ENCODE measurements at places on chromosomes 4 and X.
A peak's percentile ranks its signal among the peaks of the same experiment; 100 is the strongest.

DNA sequence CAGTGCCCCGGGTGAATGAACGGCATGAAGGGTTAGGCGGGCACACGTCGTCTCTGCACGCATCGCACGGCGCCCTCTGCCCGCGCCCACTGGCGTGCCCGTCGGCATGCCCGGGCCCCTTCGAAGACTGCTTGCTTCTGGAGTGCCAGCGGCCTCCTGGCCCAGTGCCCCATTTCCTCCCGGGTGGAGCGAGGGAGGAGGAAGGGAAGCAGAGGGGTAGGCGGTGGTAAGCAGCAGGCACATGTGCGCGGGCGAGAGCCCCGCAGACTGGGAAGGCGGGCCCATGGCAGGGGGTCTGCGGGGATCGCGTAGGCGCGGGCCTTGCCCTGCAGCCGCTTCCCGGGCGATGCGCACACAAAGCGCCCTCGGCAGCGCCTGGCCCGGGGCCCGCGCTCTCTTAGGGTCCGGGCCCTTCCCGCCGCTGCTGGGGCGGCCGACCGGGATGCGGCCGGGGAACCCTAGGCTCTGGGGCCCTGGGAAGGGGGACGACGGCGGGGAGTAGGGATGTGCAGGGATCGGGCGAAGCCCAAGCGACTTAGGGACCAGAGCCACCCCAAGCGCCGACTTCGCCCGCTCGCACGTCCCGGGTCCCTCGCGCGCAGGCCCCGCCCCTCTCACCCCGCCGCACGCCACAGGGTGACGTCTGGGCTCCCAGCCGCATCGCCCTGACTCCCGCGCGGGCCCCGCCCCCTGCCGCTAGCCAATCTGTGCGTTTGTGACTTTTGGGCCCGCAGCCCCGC, 866 bp upstream of the EMD start:
- DNase-seq, result peak; percentile 42

DNA sequence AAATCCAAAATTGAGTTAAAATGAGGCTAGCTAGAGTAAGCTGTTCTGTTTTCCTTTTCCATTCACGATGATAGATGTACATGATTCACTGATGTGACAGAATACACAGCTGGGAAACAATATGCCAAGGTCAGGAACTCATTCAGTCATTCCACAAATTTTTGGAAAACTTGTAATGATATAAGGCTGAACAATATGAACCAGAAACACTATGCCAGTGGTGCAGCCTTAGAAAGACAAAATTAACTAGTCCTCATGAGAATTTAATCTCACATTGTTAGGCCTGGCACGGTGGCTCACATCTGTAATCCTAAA, 50.0 kb upstream of the NDST3 start:
- no peak for DNase-seq

DNA sequence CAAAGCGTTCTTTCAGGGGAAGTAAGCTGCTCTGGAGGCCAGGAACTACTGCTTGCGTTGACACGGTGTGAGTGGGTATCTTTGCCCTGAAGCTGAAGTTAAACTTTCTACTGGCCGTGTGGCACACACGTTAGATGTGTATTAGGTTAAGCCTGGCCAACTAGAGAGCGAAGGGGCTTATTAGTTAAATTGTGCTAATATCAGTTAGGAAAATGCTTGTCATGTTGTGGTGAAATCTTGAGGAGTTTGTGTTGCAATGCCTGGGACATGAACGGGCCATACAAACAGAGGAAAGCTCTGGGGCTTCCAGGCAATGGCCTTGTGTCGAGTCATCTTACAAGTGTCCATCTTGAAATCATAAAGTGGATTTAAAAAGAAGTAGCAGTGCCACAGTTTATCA, 62.6 kb downstream of the NSUN7 start:
- DNase-seq, result no peak

DNA sequence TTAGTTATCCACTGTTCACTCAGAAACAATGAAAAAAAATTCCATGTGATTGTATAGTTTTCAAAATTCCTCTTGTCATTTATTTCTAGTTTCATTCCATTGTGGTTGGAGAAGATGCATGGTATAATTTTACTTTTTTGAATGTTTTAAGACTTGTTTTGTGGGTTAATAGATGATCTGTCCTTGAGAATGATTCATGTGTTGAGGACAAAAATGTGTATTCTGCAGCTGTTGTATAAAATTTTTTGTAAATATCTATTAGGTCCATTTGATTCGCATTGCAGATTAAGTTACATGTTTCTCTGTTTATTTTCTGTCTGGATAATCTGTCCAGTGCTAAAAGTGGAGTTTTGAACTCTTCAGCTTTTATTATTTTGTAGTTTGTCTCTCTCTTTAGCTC, 65.4 kb downstream of the RTL3 start:
- DNase-seq, result no peak

DNA sequence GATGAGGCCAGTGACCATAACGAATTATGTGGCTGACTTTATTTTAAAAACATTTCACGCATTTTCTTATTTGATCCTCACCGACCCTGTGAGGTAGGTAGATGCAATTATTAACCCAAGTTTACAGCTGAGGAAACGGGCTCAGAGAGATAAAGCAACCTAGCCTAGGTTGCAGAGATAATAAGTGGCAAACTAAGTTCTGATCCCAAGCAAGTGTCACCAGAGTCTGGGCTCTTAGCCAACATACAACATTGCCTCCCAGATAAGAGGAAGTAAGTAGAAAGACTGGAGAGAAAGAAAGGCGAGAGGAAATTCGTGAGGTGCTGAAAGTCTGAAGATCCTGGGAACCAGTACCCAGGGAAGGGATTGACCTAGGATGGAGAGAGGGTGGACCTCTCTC, 77.4 kb upstream of the GPR50 start:
- DNase-seq, result no peak

DNA sequence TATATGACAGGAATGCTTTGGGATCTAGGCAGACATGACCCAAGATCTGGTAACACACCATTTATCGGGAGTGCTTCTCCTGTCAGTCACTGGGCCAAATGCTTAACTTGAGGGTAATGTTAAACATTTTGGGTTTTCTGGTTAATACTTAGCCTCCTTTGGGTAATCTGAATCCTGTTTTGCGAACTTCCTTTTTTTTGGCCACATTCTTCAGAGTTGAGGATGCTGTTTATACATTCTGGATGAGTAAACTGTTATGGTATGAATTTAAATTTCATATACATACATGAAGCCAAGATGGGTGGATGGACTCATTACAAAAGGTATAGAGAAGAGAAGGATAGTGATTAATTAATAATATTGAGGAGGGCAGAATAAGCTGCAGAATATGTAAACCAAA, 36.1 kb downstream of the MID1IP1 start:
- DNase-seq, result no peak

GRCh38 chrX:3627594-3627993, 85.9 kb downstream of the PRKX start:
- DNase-seq, result no peak

DNA sequence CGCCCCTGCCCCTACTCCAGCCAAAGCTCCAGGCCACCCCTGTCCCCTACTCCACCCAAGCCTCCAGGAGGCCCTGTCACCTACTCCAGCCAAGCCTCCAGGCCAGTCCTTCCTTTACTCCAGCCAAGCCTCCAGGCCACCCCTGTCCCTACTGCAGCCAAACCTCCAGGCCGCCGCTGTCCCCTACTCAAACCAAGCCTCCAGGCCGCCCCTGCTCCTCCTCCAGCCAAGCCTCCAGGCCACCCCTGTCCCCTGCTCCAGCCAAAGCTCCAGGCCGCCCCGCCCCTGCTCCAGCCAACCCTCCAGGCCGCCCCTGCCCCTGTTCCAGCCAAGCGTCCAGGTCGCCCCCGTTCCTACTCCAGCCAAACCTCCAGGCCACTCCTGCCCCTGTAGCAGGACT, 5.1 kb upstream of the ASMT start:
- DNase-seq, result no peak

- no peak for DNase-seq
Observed at GRCh38 chr4:27662426-27662825, 801.8 kb downstream of the STIM2 start.

DNA sequence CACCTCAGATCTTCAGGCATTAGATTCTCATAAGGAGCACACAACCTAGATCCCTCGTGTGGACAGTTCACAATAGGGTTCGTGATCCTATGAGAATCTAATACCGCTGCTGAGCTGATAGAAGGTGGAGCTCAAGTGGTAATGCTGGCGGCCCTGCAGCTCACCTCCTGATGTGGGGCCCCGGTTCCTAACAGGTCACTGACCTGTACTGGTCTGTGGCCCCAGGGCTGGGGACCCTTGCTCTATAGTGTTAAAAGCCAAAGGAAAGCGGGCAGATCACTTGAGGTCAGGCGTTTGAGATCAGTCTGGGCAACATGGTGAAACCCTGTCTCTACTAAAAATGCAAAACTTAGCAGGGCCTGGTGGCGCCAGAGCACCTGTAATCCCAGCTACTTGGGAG, 1047.0 kb upstream of the FTHL17 start:
- DNase-seq, result no peak

GRCh38 chr4:174284487-174284886, 776 bp downstream of the CEP44 start:
- no peak for DNase-seq

GRCh38 chr4:153780221-153780620, 8.7 kb downstream of the SFRP2 start:
- no peak for DNase-seq

GRCh38 chr4:91085961-91086360, 958.8 kb downstream of the CCSER1 start:
- DNase-seq, result no peak

DNA sequence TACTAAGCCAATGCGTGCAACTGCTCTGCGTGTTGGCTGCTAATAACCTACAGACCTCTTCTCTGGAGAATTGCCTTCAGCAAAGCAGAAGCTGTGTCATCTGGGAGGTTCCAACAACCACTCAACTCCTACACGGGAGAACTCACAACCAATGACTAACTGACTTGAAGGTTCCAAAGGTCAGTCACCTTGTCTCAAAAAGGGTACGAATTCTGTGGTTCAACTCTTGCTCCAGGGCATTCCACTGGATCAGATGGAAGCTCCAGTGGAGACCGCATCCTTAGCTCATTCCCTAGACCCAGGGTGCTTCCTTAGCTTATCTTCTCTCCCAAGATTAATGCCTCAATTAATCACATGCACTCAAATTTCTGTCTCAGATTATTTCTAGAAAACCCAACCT, 222.7 kb downstream of the CHIC2 start:
- DNase-seq, result no peak

- no peak for DNase-seq
Observed at GRCh38 chr4:7656244-7656800, 221.6 kb upstream of the PSAPL1 start.

- DNase-seq, result no peak
Observed at GRCh38 chr4:29581457-29581856, 1138.7 kb upstream of the PCDH7 start.

- no peak for DNase-seq
Observed at GRCh38 chr4:131192318-131192717, 1956.8 kb upstream of the PCDH10 start.

DNA sequence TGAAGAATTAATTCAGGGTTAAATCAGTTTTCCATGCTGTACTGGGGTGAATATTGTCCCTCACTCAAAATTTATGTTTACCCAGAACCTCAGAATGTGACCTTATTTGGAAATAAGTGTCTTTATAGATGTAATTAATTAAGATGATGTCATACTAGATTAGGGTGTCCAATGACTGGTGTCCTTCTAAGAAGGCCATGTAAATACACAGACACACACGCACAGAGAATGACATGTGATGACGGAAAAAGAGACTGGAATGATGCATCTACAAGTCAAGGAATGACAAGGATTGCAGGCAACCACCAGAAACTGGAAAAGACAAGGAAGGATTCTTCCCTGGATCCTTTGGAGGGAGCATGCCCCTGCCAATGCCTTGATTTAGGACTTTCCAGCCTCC, 84.6 kb upstream of the GPR34 start:
- no peak for DNase-seq

DNA sequence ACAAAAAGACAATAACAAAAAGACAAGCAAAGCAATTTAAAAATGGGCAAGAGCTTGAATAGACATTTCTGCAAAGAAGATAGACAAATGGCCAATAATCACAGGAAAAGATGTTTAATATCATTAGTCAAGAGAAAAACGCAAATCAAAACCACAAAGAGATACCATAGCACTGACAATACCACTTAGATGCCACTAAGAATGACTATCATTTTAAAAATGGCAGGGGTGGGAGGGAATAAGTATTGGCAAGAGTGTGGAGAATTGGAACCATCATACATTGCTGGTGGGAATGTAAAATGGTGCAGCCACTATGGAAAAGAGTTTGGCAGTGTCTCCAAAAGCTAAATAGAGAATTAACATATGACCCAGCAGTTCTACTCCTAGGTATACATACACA, 15.1 kb upstream of the EXOC1 start:
- no peak for DNase-seq

- peak; percentile 38 for DNase-seq
Observed at GRCh38 chr4:2948895-2949781, 14.1 kb downstream of the NOP14 start.

GRCh38 chrX:133053861-133054598, 42.9 kb downstream of the USP26 start:
- no peak for DNase-seq

Data from activated CD4-positive, alpha-beta T cell treated with anti-CD3 and anti-CD28 coated beads, Interleukin-10, Interleukin-2, amounts not matched to agents 100 ng/mL and 50 ng/mL, durations not matched to agents 16 hours and 8 hours (primary cell).